ENCODE measurements at places on chromosomes 7 and 10.

DNA sequence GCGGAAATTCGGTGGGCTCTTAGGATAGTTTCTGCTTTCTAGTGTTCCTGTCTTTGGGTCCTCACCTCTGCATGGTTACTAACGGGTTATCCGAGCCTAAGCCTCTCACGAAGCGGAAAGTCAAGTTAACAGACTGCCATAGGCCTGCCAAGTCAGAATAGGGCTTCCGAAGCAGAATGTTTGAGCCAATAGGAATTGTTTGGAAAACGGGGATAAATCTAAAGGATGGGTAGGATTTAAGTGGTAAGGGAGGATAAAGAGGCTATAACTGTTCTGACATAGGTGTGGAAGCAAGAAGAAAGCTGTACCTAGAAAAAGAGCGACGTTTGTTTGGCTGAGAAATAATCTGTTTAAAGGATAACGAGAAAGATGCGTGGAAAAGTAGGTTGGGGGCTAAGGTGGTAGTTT is 851 bp downstream of the TMEM254 start:
- DNase-seq, result no peak

- peak; percentile 7 for DNase-seq
Observed at GRCh38 chr10:105262666-105263065, 621.6 kb downstream of the SORCS3 start.

GRCh38 chr10:71550628-71551027 is 153.9 kb downstream of the CDH23 start:
- DNase-seq, result no peak

- DNase-seq, result no peak
Observed at GRCh38 chr7:41567731-41568114, 135.2 kb downstream of the INHBA start.

GRCh38 chr10:28561531-28561930 is 28.6 kb downstream of the WAC start:
- no peak for DNase-seq

DNA sequence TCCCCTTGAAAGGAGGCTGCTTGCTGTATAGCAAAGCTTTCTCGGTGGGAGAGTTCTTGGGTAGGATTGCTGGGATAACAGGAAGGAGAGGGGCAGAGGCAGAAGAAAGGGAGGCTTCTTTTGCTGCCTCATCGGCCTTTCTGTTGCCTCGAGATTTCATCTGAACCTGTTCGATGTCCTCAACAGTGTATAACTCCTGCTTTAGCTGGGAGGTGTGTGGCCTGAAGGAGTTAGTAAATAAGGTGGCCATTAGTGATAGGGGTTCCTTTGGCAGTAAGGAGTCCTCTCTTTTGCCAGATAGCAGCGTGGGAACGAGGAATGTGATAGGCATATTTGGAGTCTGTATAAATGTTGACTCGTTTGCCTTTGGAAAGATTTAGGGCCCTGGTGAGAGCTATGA is 20.0 kb downstream of the SCIN start:
- DNase-seq, result no peak

- no peak for DNase-seq
Observed at GRCh38 chr10:95337423-95338160, 46.8 kb upstream of the PDLIM1 start.

DNA sequence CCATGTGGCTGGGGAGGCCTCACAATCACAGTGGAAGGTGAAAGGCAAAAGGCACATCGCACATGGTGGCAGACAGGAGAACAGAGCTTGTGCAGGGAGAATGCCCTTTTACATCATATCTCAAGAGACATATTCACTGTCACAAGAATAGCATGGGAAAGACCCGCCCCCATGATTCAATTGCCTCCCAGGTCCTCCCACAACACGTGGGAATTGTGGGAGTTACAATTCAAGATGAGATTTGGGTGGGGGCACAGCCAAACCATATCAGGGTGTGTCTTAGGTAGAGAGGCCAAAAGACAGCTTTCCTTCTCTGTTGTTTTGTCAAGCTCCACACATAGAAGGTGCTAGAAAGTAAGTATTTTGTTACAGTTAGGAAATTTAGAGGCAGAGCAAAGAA is 20.8 kb upstream of the SLC26A5 start:
- no peak for DNase-seq

DNA sequence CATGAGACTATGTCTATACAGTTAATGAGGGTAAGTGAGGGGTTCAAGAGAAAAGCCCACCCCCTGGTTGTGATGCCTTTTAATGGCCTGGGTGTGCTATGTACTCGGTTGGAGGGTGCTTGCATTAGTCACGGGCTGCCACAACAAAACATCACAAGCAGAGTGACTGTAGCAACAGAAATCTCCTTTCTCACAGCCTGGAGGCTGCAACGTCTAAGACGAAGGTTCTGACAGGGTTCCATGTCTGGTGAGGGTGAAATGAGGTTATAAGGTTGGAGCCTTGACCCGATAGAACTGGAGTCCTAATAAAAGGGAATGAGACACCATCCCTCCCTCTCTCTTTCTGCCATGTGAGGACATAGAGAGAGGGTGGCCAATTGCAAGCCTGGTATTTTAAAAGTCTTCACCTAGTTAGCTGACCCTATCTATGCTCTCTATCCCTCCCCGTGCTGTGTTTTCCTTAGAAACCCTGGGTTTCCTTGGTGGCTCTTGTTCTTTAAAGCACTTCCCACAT is 126.0 kb upstream of the GDF10 start:
- DNase-seq, result no peak

DNA sequence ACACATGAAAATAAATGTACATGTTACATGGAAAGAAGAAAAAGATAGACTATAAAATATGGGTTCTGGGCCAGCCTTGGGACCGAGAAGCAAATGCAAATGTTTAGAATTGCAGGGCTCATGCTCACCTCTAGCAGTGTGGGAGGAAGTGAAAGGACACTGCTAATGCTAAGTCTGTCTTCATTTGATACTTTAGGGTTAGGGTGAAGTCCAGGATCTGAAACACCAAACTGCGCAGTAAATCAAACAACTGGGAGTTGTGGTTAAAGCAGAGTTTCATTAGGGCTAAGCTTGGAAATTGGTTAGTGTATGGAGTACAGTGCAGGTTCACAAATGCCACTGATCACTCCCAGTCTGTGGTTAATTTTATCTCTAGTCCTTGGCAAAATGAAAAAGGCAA is 73.2 kb upstream of the PDK4 start:
- DNase-seq, result no peak

GRCh38 chr7:142248166-142249160 is 9.4 kb downstream of the PRSS58 start:
- no peak for DNase-seq

DNA sequence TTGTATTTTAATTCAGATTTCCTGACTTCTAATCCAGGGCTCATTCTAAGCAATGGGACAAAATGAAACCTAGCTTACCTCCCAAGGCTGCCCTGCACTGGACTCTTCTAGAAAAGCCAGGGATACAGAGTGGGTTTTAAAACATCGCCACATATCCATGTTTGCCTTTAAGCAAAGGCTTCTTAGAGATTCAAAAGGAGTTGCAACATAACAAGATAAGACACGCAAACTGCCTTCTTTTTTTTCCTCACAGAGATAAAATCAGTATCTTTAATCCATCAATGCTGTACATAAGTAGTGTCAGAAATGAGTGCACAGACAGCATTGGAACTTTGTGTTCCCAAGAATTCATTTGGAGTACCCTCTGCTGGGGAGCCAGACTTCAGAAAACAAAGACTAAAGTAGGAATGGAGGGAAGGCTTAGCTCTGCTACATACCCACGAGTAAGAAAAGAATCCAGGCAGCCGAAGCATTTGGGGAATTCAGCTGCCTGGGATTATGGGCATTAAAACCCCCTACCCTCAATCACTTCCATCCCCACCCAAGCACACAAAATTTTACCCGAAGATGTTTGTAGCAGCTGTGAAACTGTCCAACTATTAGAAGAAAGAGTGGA is 427.8 kb downstream of the ARL4A start:
- no peak for DNase-seq

GRCh38 chr7:109462171-109462570 is 892.5 kb downstream of the DNAJB9 start:
- no peak for DNase-seq

GRCh38 chr7:131219312-131220041 is 108.2 kb upstream of the MKLN1 start:
- DNase-seq, result no peak

DNA sequence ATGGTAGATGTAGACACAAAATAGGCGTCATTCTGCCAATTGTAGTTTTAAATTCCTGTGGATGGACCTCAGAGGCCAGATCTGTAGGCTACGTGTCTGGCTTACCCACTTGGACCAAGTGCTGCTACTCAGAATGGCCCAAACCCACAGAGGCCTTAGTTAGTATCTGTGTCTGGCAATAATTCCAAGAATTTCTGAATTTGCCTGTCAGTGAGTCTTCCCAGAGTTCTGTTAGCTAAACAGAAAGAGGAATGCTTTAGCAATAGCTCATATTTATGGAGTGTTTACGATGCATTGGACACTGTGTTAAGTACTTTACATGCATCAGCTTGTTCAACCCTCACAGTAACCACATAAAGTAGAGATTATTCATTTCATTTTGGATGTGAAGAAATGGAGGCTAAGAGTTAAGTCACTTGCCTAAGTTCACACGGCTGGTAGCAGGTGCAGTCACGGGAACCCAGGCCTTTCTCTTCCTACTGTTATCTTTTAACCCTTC is 231.8 kb downstream of the PTEN start:
- peak; percentile 97 for DNase-seq

DNA sequence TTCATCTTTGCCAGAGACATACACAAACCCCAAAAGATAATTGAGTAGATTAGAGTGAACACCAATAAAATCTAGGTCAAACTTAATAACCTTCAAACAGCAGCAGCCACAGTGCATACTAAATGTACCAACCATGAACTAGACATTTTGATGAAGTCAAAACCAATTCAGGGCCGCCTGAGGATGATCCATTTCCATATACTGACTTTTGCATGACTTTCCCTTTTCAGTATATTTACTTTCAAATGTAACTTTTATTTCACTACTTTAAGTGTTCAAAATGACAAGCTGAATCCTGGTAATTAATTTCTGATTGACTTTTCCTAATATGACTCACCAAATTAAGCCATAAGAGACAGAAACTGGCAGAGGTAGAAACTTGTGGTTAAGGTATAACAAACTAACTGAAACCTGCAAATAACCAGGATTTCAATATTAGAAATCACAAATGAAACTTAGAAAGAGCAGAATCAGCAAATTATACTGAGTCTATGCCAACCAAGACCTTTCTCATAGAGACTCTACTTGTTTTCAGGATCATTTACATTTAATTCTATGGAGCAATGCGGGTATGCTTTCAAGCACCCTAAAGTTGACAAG is 171.9 kb upstream of the LRRN3 start:
- no peak for DNase-seq

GRCh38 chr7:41544241-41544640 is 158.6 kb downstream of the INHBA start:
- peak; percentile 55 for DNase-seq

DNA sequence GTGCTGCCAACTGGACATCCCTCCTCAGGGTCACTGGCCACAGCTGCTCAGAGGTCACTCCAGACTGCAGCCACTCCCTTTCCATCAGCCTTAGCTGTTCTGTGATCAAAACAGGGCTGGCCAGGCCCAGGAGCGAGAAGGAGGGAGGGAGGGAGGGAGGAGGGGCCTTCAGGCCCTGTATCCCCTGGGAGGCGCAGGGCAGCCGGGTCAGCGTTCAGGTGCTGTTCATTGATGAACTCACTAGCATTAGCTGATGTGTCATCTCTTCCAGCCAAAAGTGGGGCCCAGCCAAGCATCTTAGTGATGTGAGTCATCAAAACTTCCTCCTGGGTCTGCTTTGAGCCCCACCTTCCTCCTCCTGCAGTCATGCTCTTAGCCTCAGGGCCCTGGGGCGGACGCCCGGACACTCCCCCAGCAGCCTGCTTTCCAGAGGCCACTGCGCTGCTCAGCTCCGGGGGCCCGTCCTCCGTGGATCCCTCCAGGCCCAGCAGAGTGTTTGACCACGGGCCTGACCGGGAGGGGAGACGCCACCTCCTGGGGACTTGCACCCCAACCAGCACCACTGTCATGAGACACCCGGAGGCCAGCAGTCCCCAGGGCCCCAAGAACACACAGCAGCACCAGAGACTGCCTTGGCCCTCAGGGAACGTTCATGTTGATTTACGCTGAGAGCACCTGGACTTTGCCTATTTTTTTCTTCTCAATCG is 149.2 kb downstream of the PRKAG2 start:
- DNase-seq, result peak; percentile 83

GRCh38 chr10:22022257-22023032 is 18.9 kb upstream of the DNAJC1 start:
- no peak for DNase-seq

GRCh38 chr7:158047391-158048059 is 540.1 kb downstream of the PTPRN2 start:
- DNase-seq, result no peak

- DNase-seq, result no peak
Observed at GRCh38 chr7:113292105-113292504, 173.8 kb upstream of the SMIM30 start.

GRCh38 chr10:100520811-100521210 is 1.1 kb upstream of the SEC31B start:
- DNase-seq, result no peak

DNA sequence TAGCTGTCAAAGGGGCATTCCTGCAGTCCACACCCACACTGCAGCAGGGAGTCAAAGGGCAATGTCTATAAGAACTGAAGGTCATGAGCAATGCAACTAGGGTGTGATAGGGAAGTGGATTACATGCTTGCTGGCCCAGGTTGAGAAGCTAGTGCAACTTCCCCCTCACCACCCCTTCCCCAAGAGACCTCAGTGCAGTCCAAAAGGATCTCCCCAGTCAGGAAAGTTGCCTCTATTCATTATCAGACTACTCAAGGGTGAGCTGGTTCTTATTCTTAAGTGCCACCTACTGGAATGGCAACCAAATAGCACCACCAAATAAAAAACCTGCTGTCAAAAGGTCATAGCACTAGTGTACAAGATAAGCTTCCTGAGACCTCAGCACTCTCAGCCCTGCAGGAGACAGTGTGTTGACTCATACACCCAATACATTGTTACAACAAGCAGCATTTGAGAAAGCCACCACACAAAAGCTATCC is 28.2 kb downstream of the MTERF1 start:
- no peak for DNase-seq

All from AG09309 (cell line).